Activated CD4-positive, alpha-beta T cell treated with anti-CD3 and anti-CD28 coated beads, Interleukin-2, amount 10 ng/mL, durations not matched to agents 7 days and 5 days (primary cell): ENCODE measurements at places on chromosomes 16 and 17.

- no peak for DNase-seq
Measured at GRCh38 chr17:29157310-29157709, 22.9 kb downstream of the MYO18A start.

DNA sequence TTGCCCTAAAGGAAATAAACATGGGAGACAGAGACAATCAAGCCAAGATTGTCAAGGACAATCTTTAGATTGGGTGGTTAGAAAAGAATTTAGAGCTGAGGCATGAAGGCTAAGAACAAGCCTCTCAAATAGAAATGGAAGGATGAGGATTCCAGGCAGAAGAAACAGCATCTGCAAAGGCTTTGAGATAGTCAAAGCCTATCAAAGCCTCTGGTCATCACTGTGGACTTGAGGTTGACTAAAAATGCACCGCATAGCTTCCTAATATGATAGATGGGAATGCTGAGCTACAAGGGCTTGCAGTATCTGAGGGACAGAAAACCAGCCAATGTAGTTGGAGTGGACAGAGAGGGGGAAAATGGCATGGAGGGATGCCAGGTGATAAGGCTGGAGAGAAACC, 109.8 kb upstream of the FAM20A start:
- no peak for DNase-seq

DNA sequence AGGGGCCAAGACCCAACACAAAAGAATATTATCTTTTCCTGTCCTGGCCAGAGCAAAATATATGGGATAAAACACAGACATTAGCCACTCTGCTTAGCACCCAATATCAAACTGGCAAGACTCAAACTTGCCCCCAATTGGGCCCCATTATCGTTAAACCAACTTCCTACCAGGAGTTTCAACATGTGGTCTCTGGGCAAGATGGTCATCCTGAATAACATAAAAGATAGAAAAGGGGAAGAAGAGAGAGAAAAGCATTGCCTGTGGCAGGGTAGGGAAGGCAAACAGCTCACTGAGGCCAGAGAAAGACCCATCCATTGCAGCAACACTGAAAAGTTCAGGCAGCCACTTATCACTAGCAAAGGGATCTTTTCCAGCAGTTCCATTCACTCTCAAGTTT, 502.1 kb downstream of the KIF2B start:
- DNase-seq: no peak

DNA sequence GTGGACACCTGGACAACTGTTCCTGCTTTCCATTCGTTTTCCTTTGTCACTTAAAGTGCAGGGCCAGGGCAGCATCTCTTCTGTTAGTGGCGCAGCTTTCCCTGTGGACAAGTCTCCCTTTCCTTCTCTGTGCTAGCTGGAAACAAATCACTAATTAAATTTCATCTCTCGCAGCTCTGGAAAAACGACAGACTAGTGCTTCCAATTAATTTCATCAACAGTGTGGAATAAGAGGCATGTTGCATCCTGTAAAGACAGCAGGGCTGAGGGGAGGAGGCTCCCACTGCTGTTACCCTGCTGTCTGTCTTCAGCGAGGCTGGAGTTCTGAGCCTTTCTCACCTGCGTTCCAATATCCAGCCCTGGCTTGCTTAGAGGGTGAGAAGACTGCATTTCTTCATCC, 352.1 kb upstream of the HSBP1 start:
- no peak for DNase-seq
